ENCODE measurements at places on chromosomes 11 and 22.
A peak's percentile ranks its signal among the peaks of the same experiment; 100 is the strongest.

GRCh38 chr11:118375978-118376377 lies 16.6 kb downstream of the UBE4A start:
- DNase-seq, result no peak

DNA sequence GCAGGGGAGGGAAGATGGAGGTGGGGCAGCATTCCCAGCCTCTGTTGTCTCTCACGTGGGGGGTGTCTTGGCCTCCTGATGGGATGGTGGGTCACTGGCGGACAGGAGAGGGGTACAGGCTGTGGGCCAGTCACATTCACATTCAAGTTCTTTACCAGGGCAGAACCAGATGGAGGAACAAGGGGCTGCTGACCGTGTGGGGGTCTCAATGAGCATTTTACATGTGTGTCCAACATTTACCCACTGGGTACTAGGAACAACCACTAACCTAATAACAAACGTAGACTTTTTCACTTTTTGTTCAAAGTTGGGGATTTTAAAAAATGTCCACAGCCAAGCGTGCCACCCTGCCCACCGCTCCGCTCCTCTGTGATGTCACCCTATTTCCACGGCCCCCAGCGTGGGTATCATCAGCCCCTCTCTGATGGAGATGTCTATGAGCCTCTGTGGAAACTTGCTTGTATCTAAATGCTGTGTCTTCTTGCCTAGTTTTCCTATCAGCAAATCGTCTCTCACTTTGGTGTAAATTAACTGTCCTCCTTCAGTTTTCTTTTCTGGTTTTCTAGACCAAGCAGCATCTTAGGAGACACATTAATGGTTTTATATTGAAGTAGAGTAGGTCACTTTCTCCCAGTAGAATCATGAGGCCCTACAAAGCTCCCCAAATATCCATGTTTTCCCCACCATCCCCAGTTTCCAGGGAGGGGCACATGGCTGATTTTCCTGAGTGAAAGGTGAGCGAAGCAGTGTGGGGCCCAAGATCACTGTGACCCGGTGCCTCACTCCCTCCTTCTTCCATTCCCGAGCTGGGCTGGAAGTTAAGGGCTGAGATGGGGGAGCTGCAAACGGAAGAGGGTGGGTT lies 936.7 kb downstream of the BRD1 start:
- DNase-seq, result no peak

- DNase-seq, result no peak
Observed at GRCh38 chr11:86487671-86488070, 113.0 kb downstream of the CCDC81 start.

DNA sequence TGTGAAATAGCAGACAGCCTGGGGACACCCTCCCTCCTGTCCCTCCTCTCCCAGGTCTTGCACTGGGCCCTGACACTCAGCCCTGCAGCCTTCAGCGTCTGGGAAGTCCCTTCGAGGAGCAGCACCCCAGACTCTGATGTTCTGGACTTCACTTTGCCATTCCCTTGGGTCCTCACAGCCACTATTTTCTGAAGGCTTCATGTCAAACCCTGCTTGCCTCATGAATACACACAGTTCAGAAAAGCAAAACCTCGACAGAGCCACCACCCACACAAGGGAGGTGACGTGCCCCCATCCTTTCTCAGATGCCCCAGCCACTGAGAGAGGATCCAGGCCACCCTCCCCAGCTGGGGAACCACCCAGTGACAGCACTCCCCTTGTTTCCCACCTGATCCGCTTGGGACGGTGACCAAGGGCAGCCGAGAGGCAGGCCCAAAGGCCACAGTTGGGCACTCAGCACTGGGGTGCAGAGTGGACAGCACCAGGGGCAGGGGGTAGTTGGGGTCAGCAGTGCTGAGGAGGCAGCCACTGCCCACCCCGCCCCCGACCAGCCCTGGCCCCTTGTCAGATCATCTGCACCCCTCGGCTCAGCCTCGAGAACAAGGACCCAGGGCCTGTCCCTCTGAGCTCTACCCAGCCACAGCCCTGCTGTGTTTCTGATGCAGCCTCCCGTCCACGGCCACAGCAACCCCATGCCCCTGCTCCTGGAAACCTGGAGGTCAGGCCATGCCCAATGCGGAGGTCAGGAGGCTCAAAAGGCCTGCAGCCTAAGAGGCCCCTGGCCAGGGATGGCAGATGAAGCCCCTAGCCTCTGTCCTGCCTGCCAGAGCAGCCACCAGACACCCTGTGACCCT lies 3.1 kb upstream of the TNNT3 start:
- DNase-seq, result no peak

DNA sequence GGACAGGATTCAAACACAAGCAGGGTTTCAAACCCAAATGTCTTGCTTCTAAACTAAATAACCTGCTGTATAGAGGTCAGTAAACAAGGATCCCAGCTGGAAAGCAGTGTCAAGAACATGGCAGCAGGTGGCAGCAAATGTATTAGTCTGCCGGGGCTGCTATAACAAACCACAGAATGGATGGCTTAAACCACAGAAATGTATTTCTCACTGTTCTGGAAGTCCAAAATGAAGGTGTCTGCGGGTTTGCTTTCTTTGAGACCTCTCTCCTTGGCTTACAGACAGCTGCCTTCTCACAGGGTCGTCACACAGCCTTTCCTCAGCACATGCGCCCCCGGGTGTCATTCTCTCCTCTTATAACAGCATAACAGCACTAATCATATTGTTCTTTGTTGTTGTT lies 65.1 kb upstream of the LRRC55 start:
- DNase-seq, result peak; percentile 44

DNA sequence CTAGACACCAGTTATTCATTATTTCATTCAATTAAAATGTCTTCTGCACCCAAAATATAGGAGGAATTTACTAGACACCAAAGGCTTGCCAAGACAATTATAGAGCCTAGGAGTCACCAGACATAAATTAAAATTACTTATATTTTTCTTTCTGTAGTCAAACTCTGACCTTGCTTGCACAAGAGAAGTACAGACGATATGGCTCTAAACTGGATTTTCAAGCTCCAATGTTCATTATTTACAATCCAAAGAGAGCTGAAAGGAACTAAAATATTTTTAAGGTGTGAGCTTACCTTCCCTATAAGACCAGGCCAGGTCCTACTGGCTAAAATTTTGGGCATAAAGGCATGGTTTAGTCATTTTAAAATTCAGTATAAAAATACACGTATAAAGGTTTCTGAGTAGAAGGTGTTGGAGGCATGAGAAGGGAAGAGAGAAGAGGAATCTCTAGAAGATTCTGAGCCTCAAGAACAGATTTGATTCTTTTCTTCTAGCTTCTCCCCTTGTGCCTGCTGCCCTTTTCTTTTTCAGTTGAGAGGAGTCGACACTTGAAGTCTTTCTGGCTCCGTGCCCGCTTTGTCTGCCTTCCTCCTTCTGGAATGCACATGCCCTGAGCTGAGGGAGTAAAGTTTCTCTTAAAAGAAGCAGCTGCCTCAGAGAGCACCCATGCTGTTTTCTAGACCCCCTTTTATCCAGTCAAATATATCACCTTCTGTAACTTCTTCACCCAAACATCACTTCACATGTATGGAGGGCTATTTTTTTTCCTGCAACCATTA lies 13.5 kb downstream of the C11orf97 start:
- DNase-seq, result no peak

GRCh38 chr22:42596336-42596735 lies 18.3 kb downstream of the POLDIP3 start:
- no peak for DNase-seq

DNA sequence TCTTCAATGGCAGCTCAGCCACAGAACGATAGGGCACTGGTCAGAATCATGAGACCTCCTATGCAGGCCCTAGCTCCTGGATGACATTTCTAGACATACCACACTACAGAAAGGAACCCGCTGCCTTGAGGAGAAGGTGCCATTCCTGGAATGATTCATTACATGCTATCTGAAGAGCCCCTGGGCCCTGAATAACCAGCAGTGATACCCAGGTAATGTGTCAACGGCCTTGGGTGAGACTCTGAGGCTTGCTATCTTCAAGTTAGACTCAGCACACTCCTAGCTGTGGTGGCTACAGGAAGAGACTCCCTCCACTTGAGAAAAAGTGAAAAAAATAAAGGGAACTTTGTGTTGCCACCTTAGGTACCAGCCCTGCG lies 161.2 kb upstream of the GRIA4 start:
- DNase-seq, result no peak

- no peak for DNase-seq
Observed at GRCh38 chr11:87120937-87121336, 83.2 kb downstream of the TMEM135 start.

DNA sequence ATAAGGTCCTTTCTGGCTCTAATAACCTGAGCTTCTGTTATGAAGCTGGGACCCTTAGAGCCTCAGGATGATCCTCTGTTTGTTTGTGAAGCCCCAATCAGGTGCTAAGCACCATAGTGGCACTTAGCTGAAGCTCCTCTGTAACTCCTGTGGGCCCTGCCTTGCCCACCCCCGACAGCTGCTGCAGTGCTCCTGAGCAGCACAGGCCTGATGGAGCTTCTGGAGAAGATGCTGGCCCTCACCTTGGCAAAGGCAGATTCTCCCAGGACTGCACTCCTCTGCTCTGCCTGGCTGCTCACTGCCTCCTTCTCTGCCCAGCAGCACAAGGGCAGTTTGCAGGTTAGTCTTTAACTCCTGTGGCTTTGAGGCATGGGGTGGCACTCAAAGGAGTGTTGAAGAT lies 19.0 kb upstream of the CCDC134 start:
- no peak for DNase-seq

- no peak for DNase-seq
Observed at GRCh38 chr22:37254209-37254866, 10.3 kb upstream of the RAC2 start.

- no peak for DNase-seq
Observed at GRCh38 chr11:126702987-126703386, 297.6 kb downstream of the KIRREL3 start.

- DNase-seq, result no peak
Observed at GRCh38 chr22:19913337-19913936, 28.1 kb upstream of the COMT start.

DNA sequence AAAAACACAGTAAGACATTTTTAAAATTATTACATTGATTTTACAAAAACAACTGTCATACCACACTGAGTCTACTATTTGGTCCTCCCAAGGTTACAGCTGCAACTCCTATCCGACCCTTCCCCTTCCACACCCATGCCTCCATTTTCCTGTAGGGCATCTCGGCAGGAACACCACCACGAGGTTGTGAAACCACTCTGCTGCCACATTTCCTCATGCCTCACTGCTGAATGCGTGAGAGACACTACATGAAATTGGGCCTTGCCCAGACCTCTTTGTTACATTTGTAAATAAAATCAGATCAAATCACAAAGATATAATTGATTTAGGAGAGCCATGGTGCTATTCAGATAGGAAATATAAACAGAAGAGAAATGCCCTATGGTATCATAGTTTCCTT lies 2.0 kb downstream of the ARHGAP32 start:
- no peak for DNase-seq

GRCh38 chr11:17593466-17594245 lies 46.6 kb downstream of the OTOG start:
- no peak for DNase-seq

DNA sequence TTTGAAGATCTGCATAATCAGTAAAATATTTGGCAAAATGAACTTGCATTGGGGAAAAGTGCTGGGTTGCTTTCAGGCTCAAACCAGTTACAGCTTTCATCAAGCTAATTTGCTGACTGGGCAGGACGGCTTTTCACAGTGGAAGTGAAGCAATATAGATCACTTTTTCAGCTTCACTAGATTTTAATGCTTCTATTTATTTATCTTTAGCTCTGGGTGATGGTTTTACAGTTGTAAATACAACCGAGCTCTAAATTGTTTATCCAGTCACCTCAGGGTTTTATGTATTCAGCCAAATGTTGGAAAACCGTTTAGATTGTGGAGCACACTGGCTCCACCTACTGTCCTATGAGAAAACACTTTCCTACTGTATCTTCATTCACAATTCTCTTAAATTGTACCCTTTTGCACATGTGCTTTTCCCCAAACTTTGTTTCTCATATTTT lies 58.2 kb downstream of the ACER3 start:
- DNase-seq, result no peak

DNA sequence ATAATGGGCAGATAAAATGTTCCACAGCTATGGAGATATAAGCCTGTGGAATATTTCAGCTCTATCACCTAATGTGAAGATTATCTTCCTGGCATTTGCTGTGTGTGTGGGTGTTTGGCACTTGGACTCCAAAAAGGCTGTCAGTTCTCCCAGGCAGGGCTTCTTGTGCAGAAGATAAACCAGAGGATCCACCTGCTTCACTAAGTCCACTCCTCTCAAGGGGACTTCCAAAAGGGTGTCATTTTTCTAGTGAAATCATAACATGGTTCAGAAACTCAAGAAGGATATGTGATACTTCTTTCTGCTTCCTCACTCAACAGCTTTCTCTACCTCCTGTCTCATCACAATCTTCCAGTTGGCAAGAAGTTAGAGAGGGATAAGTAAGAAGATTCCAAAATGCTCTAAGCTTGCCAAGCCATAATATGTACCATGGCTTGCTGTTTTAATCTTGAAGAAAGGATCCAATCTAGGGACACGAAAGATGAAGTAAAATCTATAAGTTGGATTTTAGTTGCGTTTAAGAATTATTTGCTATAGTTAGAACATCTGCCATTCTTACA lies 206.2 kb upstream of the MTMR2 start:
- DNase-seq, result no peak

DNA sequence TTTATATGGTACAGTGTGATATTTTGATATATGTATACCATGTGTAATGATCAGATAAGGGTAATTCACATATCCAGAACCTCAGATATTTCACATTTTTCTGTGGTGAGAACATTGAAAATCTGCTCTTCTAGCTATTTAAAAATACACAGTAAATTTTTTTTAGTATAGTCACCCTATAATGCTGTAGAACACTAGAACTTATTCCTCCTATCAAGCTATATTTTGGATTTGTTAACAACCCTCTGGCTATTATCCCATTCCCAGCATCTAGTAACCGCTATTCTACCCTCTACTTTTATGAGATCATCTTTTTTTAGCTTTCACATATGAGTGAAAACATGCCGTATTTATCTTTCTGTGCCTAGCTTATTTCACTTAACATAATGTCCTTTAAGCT lies 65.5 kb upstream of the SYT9 start:
- DNase-seq, result no peak

DNA sequence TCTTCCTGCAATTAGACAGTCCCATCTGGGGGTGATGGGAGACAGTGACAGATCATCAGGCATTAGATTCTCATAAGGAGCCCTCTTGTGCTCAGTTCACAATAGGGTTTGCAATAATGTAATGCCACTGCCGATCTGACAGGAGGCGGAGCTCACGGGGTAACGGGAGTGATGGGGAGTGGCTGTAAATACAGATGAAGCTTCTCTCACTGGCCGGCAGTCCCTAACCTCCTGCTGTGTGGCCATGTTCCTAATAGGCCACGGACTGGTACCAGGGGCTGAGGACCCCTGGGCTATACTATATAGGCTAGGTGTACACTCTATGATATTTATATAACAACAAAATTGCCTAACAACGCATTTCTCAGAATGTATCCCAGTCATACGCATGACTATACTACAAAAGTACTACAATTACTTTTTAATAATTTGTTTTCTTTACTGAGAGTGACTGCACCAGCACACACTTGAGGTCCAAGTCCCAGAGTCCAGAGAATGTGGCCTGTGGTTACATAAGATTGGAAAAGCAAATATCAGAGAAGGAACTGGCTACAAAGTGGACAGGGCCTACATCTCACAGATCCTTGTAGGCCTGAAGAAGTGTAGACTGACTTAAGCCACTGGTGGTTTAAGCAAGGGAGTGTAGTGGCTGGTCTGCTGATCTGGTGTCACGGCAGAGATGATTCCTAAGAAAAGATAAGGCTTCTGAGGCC lies 200.0 kb downstream of the LARGE1 start:
- no peak for DNase-seq

GRCh38 chr22:32407936-32408335 lies 4.1 kb downstream of the RTCB start:
- DNase-seq, result no peak

Data from nephron progenitor cell (in vitro differentiated cells).